ENCODE measurements at places on chromosomes 2 and 18. TPM values are rescaled to one million over a fixed set of nuclear protein-coding genes. Genes with fewer than 3 reads are reported as not detected.

ECEL1 gene
- total RNA-seq: 17.3 TPM

BZW1 gene
- 209 TPM for total RNA-seq

CYP26B1 gene
- 84.9 TPM for total RNA-seq

MRO gene
- 0.73 TPM for total RNA-seq

PAX3 gene
- total RNA-seq: 0.27 TPM

SOX11 gene
- total RNA-seq: 119 TPM

TMEM247 gene
- total RNA-seq: not detected

CAPN14 gene
- total RNA-seq: 0.65 TPM

SERPINE2 gene
- 20.1 TPM for total RNA-seq

ADAM23 gene
- 25.1 TPM for total RNA-seq

ZBTB7C gene
- total RNA-seq: 0.59 TPM

GPR45 gene
- total RNA-seq: 0.69 TPM

INHBB gene
- 2.1 TPM for total RNA-seq

AOX1 gene
- 0.16 TPM for total RNA-seq

DTNA gene
- 79.1 TPM for total RNA-seq

FER1L5 gene
- 0.77 TPM for total RNA-seq

MERTK gene
- total RNA-seq: 2.8 TPM

NEB gene
- 5.0 TPM for total RNA-seq

PRKAG3 gene
- total RNA-seq: not detected

FHOD3 gene
- total RNA-seq: 7.1 TPM

UGGT1 gene
- 20.9 TPM for total RNA-seq

MRPS5 gene
- 83.7 TPM for total RNA-seq

CYBRD1 gene
- 1.9 TPM for total RNA-seq

TSHZ1 gene
- total RNA-seq: 67.9 TPM

CPLX4 gene
- total RNA-seq: 0.41 TPM

ARHGEF33 gene
- total RNA-seq: 1.4 TPM

SGO2 gene
- total RNA-seq: 12.3 TPM
